Glomerular endothelial cell (primary cell): ENCODE measurements at places on chromosomes 3 and 15.

GRCh38 chr15:99424978-99425656, 140.7 kb upstream of the MEF2A start:
- peak; percentile 67 for DNase-seq

- DNase-seq: no peak
Observed at GRCh38 chr15:68410466-68411342, 21.3 kb downstream of the ITGA11 start.

- DNase-seq: no peak
Observed at GRCh38 chr3:125957674-125958510, 11.1 kb upstream of the ROPN1B start.

GRCh38 chr3:187729598-187729997, 15.7 kb downstream of the BCL6 start:
- no peak for DNase-seq

- no peak for DNase-seq
Observed at GRCh38 chr3:5274091-5274490, 86.6 kb downstream of the EDEM1 start.

DNA sequence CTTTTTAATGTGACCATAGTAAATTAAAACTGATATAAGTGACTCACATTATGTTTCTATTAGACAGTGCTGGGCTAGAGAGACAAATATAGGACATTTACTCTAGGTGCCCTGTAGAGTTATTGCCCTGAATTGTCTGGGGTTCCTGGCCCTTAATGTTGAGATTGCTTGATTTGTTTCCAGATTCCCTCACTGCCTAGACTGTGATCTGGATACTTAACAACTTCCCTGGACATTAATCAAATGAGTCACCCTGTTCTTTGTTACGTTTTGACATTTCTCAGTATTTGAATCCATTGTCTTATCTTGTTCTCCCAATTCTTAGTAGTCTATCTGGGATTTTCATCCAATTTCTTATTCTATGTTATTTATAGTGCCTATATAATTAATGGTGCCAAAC, 65.8 kb downstream of the DTWD1 start:
- DNase-seq: no peak

DNA sequence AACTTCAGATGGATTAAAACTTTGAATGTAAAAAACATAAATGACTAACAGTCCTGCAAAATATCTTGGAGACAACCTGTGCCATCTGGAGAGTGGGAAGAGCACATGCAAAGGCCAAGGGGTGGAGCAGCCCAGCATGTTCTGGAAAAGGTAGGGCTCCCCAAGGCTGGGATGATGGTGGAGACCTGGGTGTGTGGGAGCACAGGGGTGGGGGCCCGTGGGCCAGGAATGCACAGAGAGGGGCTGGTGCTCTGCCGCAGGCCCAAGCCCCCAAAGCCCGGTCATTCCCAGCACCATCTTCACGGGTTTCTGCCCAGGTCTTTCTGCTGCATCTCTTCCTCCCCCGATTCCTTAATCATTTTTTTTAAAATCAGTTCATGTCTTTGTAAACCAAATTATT, 9.7 kb upstream of the GATA2 start:
- no peak for DNase-seq

DNA sequence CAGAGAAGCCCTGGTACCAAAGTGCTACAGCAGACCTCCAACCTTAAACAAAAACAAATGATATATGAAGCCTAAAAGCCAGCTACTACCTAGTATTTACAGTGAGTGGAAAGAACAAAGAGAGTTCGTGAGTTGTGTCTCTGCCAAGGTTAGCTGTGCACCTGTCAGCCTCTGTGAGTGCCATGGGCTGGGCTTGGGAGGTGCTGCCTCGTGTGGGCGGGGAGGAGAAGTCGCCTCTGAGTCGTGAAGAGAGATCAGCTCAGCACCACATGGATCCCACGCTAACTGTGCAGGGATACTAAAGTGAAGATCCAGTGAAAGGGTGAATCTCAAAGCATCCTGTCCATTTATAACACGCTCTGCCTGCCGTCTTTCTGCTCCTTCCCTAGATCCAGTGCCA, 101.9 kb downstream of the CHDH start:
- DNase-seq: no peak

- DNase-seq: no peak
Observed at GRCh38 chr15:49103002-49103401, 52.4 kb downstream of the COPS2 start.

DNA sequence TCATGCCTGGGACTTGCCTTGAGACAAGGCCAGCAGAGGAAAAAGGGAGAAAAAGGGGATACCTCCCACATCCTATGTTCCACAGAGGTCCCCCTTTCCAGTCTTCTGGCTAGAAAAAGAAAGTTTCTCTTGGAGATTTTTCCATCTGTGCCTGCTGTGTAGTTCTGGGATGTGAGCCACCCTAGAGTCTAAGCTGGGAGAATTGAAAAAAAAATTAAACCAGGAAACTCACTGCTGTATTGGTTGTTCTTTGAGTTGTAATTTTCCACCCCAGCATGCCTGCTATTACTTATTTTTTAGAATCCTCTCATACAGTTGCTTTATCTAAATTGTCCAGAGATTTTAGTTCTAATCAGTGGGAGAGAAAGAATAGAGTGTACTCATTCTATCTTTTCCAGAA, 68.4 kb downstream of the SV2B start:
- no peak for DNase-seq
